ENCODE measurements at places on chromosomes 1 and 21.

- DNase-seq = no peak
Measured at GRCh38 chr1:231480008-231480407, 48.5 kb upstream of the TSNAX start.

DNA sequence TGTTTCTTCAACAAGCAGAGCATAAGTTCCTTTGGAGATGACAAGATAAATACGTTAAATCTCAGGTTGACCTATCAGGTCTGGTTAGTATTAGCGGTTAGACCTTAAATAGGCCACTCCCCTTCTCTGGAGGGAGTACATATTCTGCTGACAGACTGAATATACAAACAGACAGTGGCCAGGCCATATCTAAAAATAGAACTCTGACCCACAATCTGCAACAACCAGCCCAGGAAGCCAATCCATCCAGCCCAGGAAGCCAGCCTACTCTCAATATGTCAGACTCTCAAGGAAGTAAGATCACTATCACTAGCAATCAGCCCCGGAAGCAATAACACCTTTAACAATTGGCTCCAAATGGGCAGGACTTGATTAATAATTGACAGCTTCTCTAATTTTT lies 6.7 kb downstream of the IL20 start:
- no peak for DNase-seq

GRCh38 chr1:66464802-66465201 lies 69.2 kb upstream of the SGIP1 start:
- no peak for DNase-seq

DNA sequence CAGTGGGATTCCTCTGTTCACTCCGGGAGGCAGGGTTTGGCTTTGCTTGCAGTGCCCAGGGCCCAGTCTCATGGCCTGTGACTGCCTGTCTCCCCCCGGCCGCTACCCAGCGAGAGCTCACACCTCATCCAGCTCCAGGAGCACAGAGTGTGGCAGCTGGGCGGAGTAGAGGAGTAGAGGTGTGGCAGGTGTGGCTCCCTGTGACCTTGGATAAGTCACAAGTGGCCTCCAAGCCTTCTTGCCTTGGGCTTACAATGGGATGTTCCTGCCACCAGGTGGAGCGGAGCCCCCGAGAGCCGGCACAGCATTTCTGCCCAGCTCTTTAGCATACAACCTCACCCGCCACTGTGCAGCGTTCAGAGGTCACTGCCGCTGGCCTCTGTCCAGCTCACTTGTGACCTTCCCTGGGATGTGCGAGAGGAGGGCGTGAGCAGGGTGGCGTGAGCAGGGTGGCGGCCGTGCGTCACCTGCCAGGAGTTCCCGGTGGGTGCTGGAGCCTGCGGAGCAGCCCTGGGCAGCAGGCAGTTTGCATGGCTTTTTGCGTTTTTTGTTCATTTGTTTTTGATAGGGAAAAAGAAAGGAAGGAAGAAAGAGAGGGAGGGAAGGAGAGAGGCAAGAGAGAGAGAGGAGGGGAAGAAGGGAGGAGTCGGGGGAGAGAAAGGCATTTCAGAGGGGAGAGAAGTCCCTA lies 42.4 kb downstream of the CRYAA start:
- peak; percentile 71 for DNase-seq

- no peak for DNase-seq
Measured at GRCh38 chr1:39213511-39214002, 9.1 kb downstream of the MACF1 start.

DNA sequence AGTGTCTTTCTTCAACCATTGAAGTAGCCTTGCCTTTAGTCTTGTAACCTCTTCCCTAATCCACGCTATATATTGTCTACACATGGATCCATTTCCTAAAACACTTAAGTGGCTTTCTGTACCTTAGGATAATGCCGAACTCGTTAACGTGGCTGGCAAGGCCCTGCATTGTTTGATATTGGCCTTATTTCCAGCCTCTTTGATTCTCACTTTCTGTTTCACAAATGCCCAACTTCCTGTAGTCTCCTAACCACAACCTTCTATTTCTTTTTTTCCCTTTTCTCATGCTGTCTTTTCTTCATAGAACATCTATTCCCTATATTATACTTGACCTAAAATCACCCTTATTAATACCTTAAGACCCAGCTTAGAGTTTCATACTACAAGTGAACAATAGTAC lies 536.0 kb downstream of the LMO4 start:
- no peak for DNase-seq

DNA sequence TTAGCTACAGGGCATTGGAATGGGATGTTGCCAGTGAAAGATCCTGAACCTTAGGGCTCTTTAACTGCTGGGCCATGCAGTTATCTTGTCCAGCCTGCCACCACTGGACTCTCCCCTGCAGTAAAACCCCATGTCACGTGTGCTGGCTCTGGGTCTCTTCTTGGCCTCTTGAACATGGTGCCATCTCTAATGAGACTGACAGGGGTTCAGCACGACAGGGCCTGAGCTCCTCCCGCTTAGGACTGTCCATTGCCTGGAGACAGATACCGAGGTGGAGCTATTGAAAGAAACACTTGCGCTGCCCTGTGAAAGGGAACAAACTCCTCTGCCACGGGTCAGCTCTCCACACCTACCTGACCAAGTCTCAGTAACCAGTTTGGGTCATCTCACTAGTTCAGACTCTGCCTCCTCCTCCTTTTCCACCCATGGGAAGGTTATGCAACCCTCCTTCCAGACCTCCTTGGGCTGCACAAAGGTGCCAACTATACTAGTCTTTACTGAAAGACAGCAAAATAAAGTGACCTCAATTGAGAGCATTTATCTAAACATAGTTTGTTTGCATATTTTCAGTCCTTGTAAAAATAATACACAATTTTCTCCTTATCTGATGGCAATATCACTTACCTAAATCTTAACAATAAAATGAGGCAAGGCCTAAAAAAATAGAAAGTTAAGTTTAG lies 66.0 kb downstream of the GNG12 start:
- DNase-seq = peak; percentile 79

DNA sequence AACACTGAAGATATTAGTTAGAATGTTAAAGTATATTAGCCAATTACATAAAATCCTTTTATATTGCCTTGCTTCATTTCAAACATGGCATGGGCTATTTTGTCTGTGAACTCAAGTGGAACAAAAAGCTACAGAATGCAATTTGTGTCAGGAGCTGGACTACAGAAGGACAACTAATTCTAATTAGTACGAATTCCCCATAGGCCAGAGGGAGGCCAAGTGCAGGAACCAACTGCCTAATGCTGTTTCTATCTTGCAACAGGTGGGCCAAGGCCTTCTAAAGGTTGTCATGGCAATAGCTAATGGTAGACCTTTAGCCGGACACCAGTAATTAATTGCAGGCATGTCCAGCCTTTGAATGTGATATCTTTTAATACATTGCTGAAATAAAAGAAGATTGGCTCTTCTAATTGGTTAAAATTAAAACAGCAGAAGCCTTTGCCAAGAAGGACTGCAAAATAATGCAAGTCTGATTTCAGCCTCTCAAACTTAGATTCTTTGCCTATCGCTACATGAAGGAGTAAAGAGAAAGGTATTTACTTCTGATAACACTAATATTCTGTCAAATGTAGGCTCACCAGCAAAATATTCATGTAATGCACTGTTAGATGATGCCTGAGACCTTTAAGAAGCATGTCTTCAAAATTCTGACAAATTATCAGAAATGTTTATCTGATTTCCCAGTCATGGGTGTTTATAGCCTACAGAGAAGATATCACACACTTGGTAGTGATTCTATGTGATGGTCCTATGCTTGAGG lies 232.1 kb downstream of the LMO4 start:
- DNase-seq = no peak

- no peak for DNase-seq
Measured at GRCh38 chr1:201608635-201609395, 69.9 kb downstream of the NAV1 start.

All from large intestine (tissue), 12 donors.